ENCODE measurements at places on chromosomes 16 and 17.

DNA sequence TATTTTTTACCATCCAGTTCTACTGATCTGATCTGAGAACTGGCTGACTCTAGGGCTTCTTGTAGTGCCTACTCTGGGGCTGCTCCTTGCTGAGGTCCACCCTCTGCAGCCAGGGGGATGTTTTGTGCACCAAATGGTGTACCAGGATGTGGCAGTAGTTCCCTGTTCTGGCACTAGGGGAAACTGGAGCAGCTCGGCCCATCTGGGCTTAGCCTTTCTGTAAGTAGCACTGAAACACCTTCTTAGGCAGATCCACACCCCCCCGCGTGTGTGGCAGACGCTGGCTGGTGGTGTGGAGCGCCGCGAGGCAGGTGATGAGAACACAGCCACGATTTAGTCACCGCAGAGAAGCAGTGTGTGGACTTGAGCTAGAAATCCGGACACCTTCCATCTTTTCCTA is 17.0 kb downstream of the DUSP14 start:
- DNase-seq: peak; percentile 20

GRCh38 chr16:14017886-14018285 is 53.2 kb upstream of the MRTFB start:
- DNase-seq: no peak

- no peak for DNase-seq
These were observed 388.6 kb downstream of the GRIN2A start for GRCh38 chr16:9793623-9794022.

GRCh38 chr16:11986521-11987057 is 10.1 kb downstream of the SNX29 start:
- no peak for DNase-seq

All from MM.1S (cell line).